ENCODE measurements at places on chromosomes 4 and X. TPM values are rescaled to one million over a fixed set of nuclear protein-coding genes. Genes with fewer than 3 reads are reported as not detected.

ZNF280C gene
- 5.3 TPM for total RNA-seq

SULT1B1 gene
- total RNA-seq: 0.68 TPM

SPANXN4 gene
- not detected for total RNA-seq

GRCh38 chr4:7313347-7313811 is 121.0 kb downstream of the SORCS2 start:
- no peak for DNase-seq

- peak; percentile 53 for DNase-seq
These were observed 4.6 kb upstream of the KANTR start for GRCh38 chrX:53089224-53089842.

GRCh38 chr4:150348079-150348478 is 233.9 kb upstream of the MAB21L2 start:
- no peak for DNase-seq

- no peak for DNase-seq
These were observed 61.3 kb downstream of the SH3RF1 start for GRCh38 chr4:169209388-169209883.

GRCh38 chr4:22268350-22269025 is 247.4 kb downstream of the ADGRA3 start:
- no peak for DNase-seq

Data from activated CD4-positive, alpha-beta memory T cell treated with anti-CD3 and anti-CD28 coated beads for 36 hours (primary cell).